ENCODE measurements at places on chromosomes 2 and 18.

DNA sequence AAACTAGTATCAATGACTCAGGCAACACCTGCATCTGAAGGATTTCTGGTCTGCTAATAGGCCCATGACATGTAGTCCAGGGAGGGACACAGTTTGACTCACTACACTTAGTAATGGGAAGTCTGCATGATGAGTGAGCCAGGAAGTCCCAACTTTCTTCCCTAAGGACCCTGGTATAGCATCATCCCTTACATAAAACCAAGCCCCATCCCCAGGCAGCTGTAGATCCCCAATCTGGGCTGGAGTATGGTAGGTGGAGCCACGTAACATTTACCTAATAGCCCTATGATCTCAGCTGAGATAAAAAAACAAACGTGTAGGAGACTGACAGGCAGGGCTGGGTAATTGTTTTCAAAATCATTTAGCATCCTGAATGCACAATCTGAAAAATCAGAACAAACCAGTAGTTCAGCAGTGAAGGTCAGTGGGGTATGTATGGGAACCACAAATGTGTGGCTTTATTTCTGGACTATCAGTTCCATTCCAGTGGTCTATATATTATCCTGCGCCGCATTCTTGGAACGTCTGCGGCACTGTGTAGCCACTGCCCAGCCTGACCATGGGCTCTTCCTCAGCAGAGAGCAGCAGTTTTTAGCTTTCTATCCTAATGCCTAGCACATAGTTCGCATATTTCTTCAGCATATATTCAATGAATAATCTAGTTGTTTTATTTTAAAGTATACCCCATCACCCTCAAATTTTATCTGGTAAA is 33.5 kb downstream of the EPB41L3 start:
- DNase-seq: no peak

GRCh38 chr2:5690718-5691220 is 1.4 kb upstream of the SOX11 start:
- no peak for DNase-seq

GRCh38 chr18:2656981-2657512 is 1.5 kb downstream of the SMCHD1 start:
- DNase-seq: no peak

DNA sequence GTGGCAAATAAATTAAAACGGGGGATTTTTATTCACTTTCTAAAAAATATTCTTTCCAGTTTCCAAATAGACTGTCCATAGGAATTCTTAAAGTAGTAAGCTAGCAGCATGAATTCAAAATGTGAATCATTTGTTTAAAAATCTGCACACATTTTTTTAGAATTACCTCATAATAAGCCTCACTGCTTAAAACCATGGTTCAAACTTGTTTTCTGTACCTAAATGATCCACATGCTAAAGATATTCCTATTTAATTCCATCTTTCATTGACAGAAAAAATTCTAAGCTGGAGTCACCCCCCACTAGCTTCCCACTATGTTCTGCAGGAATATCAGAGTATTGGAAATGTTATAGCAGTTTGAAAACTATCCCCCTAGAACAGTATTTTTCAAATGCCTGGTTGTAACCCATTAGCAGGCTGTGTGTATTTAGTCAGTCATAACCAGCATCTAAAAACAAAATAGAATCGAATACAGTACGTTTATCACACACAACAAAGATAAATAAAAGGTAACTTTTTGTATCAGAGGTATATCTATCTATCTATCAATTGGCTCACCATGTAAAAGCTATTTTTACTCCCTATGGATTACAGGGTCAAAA is 11.2 kb upstream of the IKZF2 start:
- no peak for DNase-seq

DNA sequence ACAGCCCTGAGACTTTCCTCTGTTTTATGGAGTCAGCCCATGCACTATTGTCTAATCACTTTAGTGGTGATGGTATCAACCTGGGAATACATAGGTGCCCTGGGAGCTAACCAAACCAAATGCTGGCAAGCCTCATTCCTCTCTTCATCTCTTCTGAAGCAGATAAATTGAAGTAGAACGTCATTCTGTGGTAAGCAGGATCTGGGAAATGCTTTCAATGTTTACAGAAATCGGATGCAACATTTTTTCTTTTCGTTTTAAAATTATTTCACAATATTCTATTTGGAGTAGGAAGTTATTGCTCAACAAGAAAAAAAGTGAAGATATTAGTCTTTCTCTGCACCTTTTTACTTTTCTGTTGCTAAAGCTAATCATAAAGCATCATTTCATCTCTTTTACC is 114.2 kb downstream of the RBMS1 start:
- no peak for DNase-seq

- DNase-seq: peak; percentile 73
These were observed at the start of gene CD8A for GRCh38 chr2:86790676-86791572. TSS of gene CD8A (minus strand) at chr2:86790913. CDS start at chr2:86790825, 88 bp downstream.

DNA sequence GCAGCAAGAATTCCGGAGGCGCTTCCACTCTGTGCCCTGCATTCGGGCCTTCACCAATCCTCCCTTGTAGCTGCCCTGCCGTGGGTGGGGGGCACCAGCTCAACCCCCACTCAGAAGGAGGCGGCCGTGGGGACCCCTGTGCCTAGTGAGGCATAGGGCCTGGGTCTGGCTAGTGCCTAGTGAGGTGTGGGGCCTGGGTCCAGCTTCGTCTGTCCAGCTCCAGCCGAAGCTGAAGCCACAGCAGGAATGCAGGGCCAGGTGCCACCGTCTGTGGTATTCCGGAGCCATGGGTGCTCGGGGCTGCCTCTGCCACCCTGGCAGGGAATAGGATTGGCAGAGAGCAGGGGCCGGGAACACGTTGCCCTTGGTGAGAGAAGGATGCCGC is 12.3 kb downstream of the ODC1 start:
- no peak for DNase-seq

DNA sequence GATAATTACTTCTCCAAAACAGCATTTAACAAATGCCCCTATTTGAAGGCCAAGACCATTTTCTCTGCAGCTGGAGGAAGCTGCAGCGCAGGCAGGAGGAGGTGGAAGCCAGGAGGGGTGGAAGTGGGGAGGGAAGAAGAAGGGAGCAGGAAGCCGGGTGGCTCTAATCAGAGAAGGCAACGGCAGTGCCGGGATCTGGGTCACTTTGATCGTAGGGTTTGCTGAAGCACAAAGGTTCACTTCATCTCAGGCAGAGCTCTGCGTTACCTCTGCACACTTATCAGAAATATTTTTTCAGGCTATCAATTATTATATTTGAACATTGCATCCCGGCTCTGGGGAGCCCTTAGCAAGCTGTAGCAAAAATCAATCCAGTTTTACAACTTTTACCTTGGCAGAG is 315.8 kb upstream of the POU3F3 start:
- DNase-seq: no peak
